PC-3 (cell line): ENCODE measurements at places on chromosomes 3 and 15. TPM values are rescaled to one million over a fixed set of nuclear protein-coding genes. Genes with fewer than 3 reads are reported as not detected.

DNA sequence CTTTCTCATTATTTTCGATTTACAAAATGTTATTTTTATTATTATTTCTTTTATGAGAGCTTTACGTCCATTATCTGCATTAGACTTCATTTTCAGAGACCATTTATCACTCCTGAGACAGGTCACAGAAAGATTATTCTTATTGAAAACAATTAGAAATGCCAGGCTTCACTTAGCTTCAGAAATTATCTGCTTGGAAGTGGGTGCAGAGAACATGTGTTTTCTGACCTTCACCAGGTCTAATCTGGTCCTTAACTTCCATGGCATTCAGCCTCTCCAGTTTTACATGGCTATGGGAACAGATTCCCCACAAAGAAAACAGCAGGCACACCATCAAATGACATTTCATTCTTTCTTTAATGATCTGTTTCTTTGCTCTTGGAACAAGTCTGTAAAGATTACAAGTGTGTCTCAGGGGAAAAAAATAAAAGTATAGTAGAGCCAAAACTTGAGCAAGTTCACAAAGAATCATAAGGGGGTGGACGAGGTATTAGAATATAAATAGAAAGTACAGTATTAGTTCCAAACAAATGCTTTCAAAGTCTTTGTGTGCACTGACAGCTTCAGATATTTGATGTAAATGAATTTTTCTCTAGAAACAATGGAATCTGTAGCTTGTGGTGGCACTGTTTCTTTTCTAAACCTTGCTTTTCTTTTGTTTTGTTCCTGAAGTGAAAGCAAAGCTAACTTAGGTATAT is 294.2 kb upstream of the MEIS2 start:
- DNase-seq, result no peak

- DNase-seq, result no peak
Measured at GRCh38 chr3:18086078-18086477, 339.1 kb downstream of the SATB1 start.

GRCh38 chr3:58746758-58747157 is 80.2 kb upstream of the FAM3D start:
- no peak for DNase-seq

DNA sequence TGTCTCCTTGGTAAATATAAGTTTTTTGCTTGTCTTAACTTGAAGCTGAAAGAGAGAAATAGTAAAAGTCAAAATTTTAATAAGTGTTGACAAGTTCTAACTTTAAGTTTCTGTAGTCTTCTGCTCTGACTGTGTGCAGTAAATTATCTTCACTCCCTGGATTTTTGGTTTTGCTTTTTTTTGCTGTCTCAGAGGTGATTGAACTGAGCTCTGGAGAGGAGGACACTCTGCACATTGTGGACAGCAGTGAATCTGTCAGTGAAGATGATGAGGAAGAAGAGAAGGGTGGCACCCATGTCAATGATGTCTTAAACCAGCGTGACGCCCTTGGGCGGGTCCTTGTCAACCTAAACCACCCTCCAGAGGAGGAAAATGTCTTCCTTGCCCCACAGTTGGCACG is 40.5 kb upstream of the TEX264 start:
- no peak for DNase-seq

- no peak for DNase-seq
Measured at GRCh38 chr3:141181819-141182218, 49.8 kb upstream of the PXYLP1 start.

- no peak for DNase-seq
Measured at GRCh38 chr15:36313736-36314280, 265.6 kb upstream of the CDIN1 start.

DNA sequence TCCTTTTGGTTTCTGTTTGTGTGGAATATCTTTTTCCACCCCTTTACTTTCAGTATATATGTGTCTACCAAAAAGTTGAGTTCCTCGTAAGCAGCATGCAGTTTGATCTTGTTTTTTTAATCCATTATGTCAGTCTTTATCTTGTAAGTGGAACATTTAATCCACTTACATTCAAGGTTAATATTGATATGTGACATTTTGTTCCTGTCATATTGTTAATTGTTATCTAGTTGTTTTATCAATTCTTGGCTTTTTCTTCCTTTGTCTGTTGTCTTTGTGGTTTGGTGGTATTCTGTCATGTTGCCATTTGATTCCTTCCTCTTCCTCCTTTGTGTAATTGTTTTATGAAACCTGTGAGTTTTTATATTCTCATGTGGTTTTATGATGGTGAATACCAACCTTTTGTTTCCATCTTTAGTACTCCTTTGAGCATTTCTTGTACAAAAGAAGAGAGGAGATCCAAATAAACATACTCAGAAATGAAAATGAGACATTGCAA is 43.4 kb upstream of the XCR1 start:
- no peak for DNase-seq

DNA sequence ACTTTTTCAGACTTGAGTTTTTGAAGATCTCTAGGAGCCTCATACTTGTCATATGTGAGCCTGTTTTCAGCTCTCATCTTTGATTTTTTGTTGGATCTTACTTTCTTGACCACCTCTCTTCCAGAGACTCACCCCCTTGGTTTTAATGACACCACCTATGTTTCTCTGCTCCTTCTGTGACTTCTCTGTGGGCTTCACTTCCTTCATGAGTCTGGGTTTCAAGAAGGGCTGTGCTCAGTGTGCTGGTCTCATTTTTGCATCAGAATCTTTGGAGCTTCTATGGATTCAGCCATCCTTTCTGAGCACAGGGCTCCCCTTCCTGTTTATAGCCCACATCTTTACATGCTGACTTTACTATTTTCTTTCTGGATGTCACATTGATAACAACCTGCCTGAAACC is 17.7 kb downstream of the PPM1L start:
- DNase-seq, result no peak

DNA sequence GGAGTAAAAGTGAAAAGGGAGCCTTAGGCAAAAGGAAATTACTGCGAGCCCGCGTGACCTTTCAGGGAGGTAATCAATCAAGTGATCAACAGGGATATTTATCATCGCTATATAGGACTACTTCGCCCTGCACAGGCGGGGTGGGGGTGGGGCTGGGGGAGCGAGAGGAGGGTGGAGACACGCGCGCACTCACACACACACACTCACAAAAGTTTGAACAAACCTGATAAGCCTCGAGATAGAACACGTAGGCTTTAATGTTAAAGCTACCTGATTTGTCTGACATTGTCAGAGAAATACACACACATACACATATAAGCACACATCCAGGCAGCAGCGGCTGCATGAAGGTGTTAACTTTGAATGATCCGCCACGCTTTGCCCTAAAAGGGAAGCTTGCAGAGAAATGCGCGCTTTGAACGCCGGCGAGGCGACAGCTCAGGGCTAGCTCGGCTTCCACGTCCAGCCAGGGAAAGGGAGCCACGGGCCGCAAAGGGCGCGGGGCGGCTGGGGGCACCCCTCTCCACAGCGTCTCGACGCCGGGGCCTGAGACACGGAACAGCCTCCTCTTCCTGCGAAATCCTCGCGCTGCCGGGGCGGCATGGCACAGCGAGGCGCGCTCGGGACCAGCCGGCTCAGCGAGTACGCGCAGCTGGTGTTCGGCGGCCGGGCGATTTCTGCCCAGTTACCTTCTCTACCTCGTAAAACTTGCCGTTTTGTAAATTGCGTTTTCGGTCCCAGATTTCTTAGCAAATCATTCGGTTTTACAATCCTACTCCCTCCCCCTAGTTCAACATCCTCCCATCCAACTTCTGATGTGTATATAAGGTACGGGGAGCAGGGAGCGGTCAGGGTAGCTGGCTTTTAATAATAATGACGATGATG is 4.8 kb upstream of the MECOM start:
- DNase-seq, result peak; percentile 47

DNA sequence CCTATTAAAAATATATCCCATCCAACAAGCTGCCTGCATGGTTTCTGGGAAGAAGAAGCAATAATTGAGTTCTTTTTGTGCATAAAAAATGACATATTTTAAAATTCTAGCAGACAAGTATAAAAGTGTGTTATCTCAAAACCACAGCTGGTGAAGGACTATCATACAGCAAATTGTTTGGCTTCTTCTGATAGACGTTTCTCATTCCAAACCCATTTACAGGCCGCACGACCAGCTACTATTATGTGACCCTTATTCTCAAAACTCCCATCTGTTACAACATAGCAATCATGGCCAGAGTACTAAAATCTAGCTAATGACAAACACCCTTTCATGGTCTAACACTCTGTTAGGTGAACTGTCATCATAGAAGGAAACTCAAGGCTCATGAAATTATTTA is 21.7 kb downstream of the ETFA start:
- no peak for DNase-seq

GRCh38 chr15:92892201-92892555 is 7.9 kb upstream of the CHD2 start:
- DNase-seq, result no peak

GRCh38 chr3:42545284-42545900 is 36.4 kb downstream of the SEC22C start:
- no peak for DNase-seq

GRCh38 chr3:146169891-146170290 is 8.9 kb upstream of the PLOD2 start:
- peak; percentile 38 for DNase-seq

- DNase-seq, result peak; percentile 38
Measured at GRCh38 chr15:98292442-98293240, 332.1 kb downstream of the ARRDC4 start.

DNA sequence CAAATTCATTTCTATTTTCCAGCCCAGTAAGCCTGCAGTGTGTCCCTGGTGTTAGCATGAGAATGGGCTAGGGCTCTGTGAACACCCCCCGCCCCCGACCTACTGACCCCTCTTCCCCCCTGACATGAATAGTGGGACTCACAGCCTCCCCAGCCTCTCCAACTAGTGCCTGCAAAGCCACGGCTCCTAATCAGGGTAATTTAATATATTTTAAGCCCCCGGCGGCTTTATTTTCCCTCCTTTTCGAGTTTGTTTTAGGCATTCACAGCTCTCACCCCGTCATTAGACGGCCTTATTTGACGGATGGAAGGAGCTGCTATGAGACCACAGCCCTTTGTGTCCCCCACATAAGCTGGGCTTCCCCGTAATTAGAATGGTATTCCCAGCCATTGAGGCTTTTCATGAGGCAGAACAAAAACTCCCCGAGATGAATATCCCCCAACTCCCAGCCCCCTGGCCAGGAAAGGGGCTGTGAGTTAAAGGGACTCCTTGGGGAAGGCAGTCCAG is 78.3 kb upstream of the POLG start:
- DNase-seq, result no peak

- no peak for DNase-seq
Measured at GRCh38 chr3:59775106-59775505, 725.3 kb upstream of the CFAP20DC start.

GRCh38 chr15:51366920-51367319 is 25.5 kb downstream of the GLDN start:
- DNase-seq, result peak; percentile 83

DNA sequence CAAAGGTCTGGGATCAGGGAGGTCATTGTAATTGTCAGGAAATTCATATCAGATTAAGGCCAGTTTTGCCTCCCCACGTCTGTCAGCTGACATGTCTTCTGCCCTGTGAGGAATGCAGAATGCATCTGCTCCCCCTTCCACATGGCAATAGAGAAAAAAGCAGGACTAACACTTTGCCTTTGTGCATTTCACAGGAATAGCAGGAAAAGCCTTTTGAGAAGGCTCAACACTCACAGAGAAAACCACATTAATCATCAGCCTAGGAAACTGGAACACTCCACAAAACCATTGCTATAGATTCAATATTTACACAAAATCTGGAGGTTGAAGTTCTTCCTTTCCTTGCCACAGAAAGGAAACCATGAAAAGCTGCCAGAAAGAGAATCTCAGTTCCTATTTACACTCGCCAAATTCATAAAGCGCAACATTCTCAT is 165.2 kb upstream of the HES1 start:
- DNase-seq, result peak; percentile 87

DNA sequence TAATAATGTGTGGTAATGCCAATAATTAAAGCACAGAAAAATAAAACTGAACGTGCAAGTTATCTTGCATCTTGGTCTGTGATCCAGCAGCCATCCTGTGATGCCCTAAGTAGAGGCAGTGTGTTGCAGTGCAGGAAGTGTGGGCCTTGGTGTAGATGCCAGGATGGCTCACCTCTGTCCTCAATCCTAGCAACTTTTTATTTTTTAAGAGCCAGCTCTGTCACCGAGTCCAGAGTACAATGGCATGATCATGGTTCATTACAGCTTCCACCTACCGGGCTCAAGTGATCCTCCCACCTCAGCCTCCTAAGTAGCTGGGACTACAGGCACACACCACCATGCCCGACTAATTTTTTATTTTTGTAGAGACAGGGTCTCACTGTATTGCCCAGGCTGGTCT is 7.6 kb downstream of the BAHD1 start:
- no peak for DNase-seq

DNA sequence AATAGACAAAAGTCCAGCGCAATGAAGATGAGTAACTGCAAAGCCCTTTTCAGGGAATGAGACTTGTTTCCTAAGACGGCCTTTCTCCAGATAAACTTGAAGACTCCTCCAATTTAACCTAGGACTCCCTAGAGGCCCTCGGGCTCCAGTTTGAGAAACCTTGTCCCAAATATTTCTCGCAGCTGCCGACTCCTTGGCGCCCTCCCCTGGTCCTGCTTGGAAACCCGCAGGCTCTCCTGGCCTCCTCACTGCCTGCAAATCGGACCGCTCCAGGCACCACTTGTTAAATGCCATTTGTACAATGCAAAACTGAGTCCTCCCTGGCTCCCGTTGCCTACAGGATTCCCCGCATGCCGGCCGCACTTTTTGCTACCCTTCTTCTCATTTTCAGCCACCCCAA is 36.8 kb downstream of the MUC4 start:
- peak; percentile 59 for DNase-seq

The MST1 gene
- total RNA-seq, result 1.7 and 2.8 TPM in 2 replicates

The GOLGA6L7 gene
- not detected in 2 replicates for total RNA-seq

The TRIM59 gene
- 25.3 and 26.4 TPM in 2 replicates for total RNA-seq

The CFAP44 gene
- 7.2 and 9.0 TPM in 2 replicates for total RNA-seq

The PCBP4 gene
- 45.8 and 59.1 TPM in 2 replicates for total RNA-seq

The PP2D1 gene
- not detected in 2 replicates for total RNA-seq

The SERPINI2 gene
- not detected in 2 replicates for total RNA-seq

The SHC4 gene
- 2.4 and 4.3 TPM in 2 replicates for total RNA-seq

The GOLGA6L9 gene
- total RNA-seq, result 5.6 and 8.1 TPM in 2 replicates

The ABI3BP gene
- total RNA-seq, result 23.4 and 31.6 TPM in 2 replicates

The LRRN1 gene
- not detected in 2 replicates for total RNA-seq
